Stimulated activated CD4-positive, alpha-beta T cell treated with anti-CD3 and anti-CD28 coated beads, Interleukin-1b, Interleukin-23, amount 100 ng/mL, for 1 hour (primary cell): ENCODE measurements at places on chromosomes 12 and 14.

- DNase-seq, result no peak
Observed at GRCh38 chr14:102501751-102502315, 7.7 kb downstream of the ANKRD9 start.

DNA sequence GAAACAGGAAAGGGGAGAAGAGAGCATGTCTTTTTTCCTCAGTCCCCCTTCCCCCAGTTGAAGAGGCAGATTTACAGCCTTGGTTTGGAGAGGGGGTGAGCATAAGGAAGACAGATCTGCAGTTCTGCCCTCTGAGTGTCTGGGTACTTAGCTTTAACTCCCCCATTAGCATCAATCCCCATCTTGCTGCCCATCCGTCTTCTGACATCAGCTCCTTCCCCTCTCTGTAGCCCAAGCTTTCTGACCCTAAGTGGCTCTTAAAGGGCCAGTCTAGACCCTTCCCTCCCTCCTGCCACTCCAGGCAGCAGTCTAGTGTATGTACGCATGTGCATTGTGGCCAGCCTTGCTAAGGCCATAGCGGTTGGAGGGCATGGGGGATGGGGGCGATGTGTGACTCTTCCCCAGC is 7.3 kb downstream of the GPR84 start:
- no peak for DNase-seq

DNA sequence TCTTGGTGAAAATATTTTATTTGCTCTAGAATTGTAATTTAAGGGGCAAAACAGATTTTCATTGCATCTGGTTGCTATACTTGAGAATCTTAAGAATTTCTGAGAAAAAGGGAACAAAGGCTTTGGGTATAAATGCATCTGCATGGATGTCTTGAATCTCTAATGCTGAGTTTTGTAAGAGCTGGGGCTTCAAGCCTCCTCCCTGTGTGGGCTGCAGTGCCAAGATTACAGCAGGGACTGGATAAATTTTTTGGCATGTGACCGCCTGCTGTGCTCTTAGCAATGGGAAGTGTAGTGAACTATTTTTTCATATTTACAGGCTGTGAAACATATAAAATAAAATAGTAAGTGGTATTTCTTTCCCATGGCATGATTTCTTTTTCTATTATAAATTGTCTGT is 70.0 kb downstream of the SLC38A6 start:
- no peak for DNase-seq

DNA sequence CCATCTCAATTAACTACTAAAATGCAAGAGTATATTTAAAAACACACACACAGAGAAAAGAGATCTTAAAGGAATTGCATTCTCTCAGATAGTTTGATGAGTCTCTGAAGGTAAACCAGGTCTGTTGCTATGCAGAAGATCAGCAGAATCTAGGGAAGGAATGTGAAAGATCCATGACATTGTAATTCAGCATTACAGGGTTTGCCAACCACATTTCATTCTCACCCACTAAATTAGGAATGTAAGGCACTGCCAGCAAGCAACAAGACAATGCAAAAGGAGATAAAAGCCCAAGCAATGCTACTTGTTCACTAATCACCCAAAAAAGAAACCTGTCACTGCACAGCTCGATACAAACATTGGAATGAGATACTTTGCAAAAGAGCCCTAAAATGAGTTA is 106.3 kb downstream of the LRIG3 start:
- DNase-seq, result no peak

GRCh38 chr12:94074980-94075629 is 73.3 kb upstream of the PLXNC1 start:
- no peak for DNase-seq
